ENCODE measurements at places on chromosomes 7 and 10.

DNA sequence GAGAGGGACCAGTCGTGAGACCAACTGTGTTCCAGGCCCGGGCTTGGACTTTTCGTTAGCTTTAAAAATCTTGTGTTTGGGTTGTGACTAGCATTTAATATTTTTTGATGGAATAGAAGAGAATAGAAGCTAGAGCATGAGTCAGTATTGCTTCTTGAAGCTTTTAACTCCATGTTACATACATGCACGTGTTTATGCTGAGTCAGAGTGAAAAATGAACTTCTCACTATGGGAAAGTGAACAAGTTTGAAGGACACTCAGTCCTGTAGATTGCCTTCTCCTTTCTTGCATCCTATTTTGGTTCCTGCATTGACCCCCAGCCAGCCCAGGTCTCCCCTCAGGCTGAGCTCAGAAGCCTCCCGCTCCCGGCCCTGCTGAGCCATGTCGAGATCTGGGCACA lies 31.8 kb downstream of the GHRHR start:
- no peak for DNase-seq

GRCh38 chr10:20963056-20963455 lies 65.9 kb upstream of the NEBL start:
- DNase-seq = no peak

GRCh38 chr10:126646110-126646509 lies 24.4 kb downstream of the C10orf90 start:
- DNase-seq = no peak

DNA sequence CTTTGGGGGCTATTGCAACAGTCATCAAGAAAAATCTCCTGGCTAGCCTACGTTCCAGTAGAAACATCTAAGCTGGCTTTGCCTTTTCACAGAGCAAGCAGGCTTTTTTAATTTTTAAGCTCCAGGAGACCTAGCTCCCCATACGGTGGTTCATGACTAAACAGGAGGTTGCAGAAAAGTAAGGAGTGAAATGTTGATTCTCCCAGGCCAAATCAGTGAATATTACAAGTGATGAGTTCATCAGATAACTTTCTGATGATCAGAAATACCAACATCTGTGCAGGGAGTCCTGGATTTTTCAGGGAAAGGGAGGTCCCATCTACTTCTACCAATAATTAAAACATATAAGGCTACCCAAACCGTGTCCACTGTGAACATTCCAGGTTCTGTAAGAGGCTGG lies 477.3 kb upstream of the CELF2 start:
- DNase-seq = no peak
